HT-29 (cell line): ENCODE measurements at places on chromosomes 13 and 19.

- no peak for DNase-seq
These were observed 116.9 kb downstream of the KCTD12 start for GRCh38 chr13:76769271-76769791.

GRCh38 chr19:51219307-51219706 lies 5.6 kb upstream of the CD33 start:
- no peak for DNase-seq

GRCh38 chr13:45872566-45872965 lies 21.0 kb upstream of the SIAH3 start:
- DNase-seq = no peak

- DNase-seq = no peak
These were observed 6.8 kb upstream of the SPART start for GRCh38 chr13:36353001-36353400.

DNA sequence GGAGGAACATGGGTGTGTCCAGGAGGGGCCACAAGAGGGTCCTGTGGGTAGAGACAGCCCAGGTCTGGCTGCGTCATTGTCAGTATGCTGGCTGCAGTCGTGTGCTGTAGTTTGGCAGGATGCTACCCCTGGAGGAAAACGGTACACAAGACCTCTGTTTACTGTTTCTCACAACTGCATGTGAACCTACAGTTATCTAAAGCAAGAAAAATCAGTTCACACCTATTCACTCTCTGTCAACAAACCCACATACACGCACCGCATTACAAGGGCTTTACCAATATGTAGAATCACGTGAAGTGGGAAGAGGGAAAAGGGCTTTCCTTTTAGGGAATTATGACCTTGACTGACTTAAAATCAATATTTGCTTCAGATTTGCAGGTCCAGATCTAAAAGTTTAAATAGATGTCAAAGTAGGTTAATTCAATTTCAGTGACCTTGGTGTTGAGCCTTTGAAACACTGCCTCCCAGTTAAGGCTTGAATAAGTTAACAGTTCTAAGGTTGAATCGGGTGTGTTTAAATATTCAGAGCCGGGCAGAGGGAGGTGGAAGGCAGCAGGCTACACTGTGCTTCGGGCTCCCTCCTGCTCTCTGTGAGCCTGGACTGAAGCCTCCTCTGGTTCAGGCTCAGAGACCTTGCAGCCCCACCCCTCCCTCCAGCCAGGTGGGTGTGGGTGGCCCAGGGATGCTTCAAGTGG lies 17.2 kb upstream of the MCF2L start:
- no peak for DNase-seq

GRCh38 chr13:71488201-71488600 lies 378.8 kb downstream of the DACH1 start:
- DNase-seq = no peak

GRCh38 chr19:49200238-49200862 lies 42.8 kb downstream of the TRPM4 start:
- peak; percentile 33 for DNase-seq

DNA sequence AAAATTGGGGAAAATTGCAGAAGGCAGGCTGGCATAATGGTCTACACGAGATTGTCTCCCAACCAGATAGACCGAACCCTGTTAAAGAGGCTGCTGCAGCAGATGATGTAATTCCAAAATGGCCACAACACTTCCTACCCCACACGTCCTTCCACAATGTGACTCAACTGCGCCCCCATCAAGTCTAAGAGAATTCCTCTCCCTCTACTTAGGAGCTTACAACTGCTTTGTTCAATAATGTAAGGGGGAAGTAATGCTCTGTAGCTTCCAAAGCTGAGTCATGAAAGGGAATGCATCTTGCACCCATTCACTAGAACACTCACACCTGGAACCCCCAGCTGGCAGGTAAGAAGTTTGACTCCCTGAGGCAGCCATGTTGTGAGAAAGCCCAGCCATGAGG lies 117.8 kb upstream of the IRS2 start:
- DNase-seq = peak; percentile 56

- DNase-seq = no peak
These were observed 1.4 kb upstream of the SBSN start for GRCh38 chr19:35529241-35530218.

DNA sequence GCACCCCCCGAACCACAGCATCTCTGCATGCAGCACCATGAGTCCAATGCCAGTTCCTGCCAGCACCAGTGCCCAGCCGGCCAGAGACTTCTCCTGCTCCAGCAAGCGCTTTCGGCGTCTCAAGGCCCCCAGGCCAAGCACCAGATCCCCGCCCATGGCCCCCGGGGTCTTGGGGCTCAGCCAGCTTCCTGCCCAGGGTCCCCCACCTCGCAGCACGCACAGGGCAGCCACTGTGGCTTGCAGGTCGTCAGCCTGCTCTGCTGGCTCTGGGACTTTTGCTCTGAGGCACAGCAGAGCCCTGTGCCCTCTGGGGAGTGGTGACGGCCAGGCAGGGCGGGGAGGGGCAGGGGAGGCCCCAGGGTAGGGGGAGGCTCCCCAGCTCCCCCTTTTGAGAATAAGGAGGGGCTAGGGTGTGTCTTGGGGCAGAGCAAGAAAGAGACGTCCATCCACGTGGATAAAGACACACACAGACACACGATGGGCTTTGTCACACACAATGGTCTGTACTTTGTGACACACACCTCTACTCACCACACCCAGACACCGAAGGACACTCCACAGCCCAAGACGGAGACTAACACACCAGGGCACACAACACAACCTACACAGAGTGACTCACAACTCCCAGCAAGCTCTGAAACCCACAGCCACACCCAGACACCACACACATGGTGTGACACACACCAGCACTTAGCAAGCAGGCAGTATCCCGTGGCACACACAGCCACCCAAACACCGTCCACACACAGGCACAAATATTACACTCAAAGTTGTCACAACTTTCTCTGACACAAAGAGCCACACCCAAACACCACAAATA lies at the start of gene KCNN4:
KCNN4 (minus strand) TSS at position 268 of the 820 bp plus-strand sequence; CDS start at position 156, 112 bp downstream.
- no peak for DNase-seq

DNA sequence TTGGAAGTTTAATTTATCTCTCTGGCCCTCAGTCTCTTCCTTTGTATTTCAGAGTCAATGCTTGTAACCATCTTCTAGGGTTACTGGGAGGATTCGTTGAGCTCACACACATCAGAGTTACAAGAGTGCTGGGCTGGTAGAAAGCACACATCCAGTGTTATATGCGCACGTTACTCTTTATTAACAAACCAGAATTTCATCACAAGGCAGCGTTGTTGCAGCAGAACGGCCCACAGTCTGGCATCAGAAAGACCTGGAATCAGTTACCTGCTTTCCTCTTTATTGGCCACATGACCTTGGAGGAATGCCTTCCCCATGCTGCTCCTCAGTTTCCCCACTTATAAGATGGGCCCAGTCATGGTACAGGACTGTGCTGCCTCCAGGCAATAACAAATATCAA lies 3.9 kb downstream of the ZNF865 start:
- no peak for DNase-seq

- no peak for DNase-seq
These were observed 7.7 kb downstream of the RNF113B start for GRCh38 chr13:98169331-98169730.

DNA sequence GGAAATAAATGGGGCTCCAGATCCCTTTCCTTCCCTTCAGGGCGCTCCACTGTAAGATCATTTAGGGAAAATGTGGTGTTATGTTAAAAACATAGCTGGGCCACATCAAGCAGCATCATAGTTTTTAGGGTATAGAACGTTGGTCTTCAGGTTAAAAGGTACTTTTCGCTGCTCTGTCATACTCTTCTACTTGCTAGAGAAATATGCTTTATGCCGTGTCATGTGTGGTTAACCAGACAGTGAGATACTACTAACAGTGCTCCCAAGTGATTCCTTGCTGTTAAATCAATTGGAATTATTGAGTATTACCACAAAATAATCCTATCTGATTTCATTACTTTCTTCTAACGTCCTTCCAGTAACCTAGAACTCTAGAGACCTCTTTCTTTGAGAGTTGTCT lies 1.1 kb upstream of the NDFIP2 start:
- no peak for DNase-seq

- DNase-seq = no peak
These were observed 24.4 kb downstream of the COMMD6 start for GRCh38 chr13:75513271-75513670.

DNA sequence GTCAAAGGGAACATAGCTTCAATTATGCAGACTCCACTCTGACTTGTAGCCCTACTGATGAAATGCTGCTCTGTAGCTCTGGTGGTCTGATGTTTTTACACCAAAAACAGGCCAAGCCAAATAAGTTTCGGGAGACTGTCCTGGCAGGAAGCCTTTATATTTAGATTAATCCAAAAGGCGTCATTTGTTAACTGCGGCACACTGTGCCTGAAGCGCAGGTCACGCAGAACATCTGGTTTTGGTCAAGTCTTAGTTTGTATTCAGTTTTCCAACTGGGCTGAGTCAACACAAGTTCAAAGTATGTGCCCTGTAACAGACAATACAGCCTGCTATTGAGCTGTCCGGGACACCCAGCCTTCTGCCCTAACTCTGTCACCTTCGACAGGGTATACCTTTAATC lies 154.6 kb upstream of the IPO5 start:
- DNase-seq = no peak

- DNase-seq = no peak
These were observed 2.9 kb downstream of the RPS11 start for GRCh38 chr19:49499030-49499670.

DNA sequence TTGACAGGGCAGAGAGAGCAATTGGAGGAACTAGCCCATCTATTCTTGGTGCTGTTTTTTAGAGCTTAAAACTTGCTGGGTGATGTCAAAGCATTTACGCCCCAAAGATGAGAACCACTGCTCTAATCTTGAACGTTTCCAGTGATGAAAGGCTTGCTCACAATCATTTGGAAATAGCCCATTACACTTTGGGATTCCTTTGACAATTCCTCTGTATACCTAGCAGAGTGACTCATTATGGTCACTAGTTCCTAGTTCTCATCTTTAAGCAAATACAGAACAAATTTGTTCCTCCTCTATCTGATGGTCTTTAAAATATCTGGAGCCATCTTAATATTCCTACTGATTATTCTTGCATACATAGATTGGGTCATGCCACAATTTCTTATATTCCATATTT lies 112.3 kb downstream of the GPC6 start:
- no peak for DNase-seq

DNA sequence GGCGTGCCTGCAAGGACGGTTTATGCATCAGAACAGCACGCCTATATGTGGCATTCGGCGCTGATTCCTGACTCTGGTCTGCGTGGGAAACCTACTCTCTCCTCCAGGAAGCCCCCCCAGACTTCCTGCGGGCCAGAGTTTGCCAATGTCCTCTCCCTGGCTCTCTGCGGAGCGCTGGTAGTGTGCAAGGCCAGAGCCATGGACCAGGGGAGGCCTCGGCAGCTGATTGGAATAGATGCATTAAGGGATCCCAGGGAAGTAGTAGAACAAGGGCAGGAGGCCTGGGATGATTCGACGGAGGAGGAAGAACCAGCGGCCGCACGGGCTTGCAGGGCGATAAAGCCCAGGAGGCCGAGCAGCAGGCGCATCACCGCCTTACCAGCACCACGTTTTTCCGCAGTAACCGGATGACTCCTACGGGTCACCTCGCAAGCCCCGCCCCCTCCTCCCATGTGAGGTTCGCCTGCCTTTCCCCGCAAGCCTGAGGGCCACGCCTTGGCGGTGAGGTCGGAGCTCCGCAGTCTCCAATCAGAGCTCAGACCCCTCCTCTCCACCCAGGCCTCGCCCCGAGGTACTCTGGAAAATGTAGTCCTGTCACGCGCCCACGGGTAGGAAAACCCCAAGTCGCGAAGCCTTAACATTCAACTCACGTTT lies 5.0 kb downstream of the CLEC11A start:
- no peak for DNase-seq
